ENCODE measurements at places on chromosomes 11 and 22. TPM values are rescaled to one million over a fixed set of nuclear protein-coding genes. Genes with fewer than 3 reads are reported as not detected.
A peak's percentile ranks its signal among the peaks of the same experiment; 100 is the strongest.

DNA sequence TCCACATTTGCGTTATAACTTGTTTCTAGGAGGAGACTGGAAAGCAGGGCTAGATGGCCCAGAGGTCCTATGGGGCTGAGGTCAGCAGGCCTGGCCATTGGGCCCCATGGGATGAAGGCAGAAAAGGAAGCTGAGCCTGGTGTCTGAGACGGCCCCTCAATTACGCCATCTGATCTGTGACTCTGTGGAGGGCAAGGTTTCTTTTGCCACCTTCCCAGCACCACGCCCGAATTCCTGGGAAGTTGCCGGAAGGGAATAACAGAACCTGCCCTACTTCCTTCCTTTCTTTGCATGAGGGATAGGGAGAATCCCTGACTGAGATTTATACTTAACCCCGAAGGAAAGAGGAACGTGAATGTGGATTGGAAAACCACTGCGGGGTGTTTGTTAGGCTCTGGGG lies 118.1 kb downstream of the MPPED1 start:
- DNase-seq = no peak

DNA sequence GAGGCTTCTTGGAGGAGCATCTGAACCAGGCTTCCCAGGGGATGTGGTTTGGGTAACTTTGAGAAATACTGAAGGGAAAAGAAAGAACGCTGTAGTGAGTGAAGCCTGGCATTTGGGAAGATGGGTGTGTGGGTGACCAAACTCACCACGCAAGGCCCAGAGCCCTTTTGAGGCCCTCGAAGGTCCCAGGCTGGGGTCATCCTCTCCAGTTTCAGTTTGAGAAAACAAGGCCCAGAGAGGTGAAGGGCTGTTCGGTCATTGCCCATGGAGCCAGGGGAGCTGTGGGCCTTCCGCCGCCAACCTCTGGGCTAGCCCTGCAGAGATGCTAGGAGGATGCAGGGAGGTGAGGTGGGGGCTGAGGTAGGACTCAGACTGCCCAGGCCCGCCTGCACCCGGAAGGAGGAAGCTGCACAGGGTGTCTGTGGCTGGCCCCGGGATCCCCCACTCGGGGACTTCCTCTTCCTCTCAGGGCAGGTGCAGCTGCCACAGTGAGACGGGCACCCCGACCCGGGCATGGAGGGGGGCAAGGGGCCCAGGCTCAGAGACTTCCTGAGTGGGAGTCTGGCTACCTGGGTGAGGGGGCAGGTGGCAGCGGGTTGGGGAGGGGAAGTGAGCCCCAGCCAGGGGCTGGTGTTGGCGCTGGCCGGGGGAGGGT lies at the start of gene CCDC88B:
TSS of gene CCDC88B (plus strand) at position 451 of the 655 bp plus-strand sequence. CDS start at position 514, 63 bp downstream.
- DNase-seq = no peak

- peak; percentile 56 for DNase-seq
Observed at GRCh38 chr11:125082611-125083311, 19.7 kb downstream of the SLC37A2 start.

DNA sequence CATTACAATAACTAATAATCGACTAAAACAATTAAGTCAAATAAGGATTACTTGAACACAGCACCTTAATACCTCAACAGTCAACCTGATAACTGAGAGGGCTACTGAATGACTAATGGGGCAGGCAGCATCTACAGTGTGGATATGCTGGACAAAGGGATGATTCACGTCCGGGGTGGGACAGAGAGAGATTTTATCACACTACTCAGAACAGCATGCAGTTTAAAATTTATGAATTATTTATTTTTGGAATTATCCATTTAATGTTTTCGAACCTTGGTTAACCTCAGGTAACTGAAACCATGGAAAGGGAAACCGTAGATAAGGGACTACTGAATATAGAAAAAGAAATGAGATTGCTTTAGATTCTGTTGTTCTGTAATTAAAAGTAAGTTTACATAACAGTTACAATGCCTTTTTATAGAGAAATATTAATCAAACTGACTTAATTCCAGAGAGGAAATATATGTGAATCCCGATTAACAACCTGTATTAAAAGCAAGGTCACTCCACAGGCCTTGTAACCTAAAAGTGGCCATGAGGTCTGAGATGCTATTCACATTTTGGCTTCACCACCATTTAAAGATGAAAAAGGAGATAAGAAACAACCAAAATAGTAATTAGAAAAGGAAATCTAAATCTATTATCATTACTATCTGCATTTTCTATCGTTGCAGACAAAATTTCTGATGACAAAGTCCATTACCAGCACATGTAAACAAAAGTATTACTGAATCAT lies 119.0 kb upstream of the TP53AIP1 start:
- peak; percentile 4 for DNase-seq

DNA sequence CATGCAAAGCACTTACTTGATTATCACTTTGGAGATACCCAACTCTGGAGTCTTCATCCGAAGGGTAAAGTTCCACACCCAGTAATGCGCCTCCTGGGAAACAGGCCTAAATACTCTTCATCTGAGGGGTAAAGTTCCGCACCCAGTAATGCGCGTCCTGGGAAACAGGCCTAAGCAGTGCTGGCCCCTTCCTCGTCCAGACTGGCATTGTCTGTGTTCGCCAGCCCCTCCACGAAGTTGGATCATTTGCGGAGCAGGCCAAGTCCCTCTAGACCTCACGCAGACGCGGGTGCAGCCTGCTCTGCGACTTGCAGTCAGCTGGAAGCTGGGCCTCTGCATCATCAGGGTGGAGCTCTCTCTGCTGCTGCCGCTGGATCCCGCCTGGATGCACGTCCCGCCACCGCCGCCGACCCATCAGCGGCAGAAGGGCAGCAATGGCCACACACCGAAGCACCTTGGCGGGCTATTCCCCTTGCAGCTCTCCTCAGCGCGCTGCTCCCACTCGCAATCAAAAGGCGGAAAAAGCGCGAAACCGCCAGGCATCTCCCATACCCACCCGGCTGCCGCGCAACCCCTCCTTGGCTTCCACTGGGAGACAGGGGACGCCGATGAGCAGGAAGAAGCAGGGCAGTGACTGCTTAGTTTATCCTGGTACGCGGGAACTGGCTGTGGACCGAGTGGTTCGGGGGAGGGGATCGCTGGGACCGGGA lies 34.1 kb upstream of the GLYATL1 start:
- DNase-seq = no peak

DNA sequence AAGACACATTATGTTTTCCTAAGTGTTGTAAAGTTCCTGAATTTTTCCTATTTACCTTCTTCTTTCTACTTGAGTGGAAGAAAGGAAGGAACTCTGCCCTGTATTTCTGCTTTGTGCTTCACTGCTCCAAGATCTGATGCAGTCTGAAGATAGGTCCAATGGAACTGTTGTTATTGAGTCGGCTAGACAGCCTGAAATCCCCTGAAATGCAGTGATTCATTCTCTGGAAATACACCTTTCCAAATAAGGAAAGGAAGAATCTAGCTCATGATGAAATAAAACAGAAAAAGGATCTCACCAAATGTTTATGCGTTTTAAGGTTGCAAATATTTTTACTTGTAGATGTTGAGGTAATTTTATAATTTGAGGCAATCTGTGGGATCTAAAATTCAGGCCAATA lies 322.8 kb downstream of the GUCY1A2 start:
- no peak for DNase-seq

DNA sequence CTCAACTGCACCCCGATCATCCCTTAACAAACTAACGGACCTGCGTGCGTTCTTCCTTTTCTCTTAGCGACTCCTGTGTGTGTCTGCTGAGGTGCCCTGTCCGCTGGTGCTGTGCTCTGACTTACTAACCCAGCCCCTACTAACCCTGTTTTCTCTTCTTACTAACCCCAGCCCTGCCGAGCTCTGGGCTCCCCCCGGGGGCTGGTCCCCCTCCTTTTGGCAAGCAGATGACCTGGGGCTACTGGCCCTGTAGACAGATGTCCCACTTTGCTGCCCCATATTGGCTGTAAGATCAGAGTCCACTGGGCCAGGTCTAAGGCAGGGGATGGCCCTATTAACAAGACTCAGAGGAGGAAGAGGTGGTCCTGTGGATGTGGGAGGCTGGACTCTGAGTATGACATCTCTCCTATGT lies 14.7 kb downstream of the MIAT start:
- DNase-seq = no peak

DNA sequence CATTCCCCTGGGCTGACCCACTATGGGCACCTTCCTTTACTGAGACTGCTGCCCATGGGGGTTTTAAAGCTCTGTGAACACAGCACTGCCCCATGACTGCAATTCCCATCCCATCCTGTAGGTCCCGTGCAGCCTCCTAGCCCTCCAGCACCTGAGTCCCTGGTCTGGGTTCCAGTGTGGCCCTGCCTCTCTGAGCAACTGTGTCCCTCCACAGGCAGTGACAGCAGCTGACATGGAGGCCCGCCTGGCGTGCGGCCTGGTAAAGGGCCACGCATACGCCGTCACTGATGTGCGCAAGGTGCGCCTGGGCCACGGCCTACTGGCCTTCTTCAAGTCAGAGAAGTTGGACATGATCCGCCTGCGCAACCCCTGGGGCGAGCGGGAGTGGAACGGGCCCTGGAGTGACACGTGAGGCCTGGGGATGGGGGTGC lies 12.6 kb downstream of the OMP start:
- DNase-seq = no peak

DNA sequence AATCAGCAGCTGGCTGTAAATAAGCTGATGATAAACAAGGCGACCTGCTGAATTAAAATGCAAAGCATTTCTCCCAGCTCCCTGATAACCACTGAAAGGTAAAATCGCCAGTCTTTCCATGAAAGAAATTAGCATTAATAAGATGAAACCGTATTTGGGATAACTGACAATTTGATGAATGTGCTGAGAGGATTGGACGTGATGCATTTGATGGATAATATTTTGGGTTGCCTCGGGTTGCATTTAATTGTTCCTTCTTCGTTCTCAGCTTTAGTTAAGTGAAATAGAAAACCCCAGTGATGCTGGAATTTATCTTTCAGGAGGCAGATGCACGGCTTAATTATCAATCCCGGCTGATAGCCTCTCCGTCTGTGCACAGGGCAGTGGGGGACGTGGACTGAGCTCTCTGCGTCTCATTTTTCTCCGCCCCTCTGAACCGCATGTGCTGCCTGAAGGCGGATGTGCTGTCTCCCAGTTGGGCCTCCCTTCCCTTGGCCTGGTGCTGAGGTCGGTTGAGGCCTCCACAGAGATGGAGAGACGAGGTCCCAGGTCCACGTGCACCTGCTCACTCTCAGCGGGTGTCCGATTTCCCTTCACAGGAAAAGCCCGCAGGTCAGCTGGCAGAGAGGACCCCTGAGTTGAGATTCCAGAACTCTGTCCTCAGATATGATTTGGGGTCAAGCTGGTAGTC lies 846.2 kb downstream of the BRD1 start:
- no peak for DNase-seq

GRCh38 chr11:3888876-3889275 lies 33.4 kb downstream of the STIM1 start:
- DNase-seq = no peak

GRCh38 chr11:42837994-42838393 lies 473.8 kb upstream of the API5 start:
- no peak for DNase-seq

DNA sequence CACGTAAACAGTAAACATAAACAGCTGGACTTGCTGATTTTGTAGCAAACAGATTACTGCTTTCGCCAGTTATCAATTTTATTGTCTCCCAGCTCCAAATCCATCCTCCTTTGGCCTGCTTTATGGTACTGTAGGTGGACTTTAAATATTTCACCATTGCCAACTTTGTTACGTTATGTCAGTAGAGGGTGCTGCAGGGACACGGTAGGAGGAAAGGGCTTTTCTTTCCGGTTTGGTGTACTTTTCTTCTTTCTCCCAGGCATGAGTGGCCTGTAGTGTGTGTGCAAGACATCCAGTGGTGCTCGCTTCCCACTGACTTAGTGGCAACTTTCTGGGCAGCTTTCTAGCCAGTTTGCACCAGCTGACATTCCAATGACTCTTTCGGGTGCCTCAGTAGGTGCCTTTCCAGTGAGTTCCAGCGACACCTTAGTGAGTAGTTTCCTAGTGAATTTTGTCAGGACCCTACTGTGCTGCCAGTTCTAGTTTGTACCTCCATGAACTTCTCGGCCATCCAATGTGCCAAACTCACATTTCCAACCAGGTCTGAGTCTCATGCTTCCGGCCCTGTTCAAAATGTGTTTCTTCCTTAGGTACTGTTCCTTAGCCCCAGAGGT lies 267.6 kb upstream of the TENM4 start:
- peak; percentile 5 for DNase-seq

- no peak for DNase-seq
Observed at GRCh38 chr11:23564370-23564769, 704.1 kb upstream of the CCDC179 start.

- DNase-seq = no peak
Observed at GRCh38 chr22:25449781-25450317, 114.6 kb upstream of the GRK3 start.

GRCh38 chr11:11422411-11423128 lies 69.5 kb upstream of the CSNK2A3 start:
- peak; percentile 56 for DNase-seq

GRCh38 chr11:67415501-67416304 lies at the start of gene CARNS1:
Gene CARNS1, plus strand, starts transcription at chr11:67415678. Its CDS starts 522 bp downstream, at chr11:67416200.
- no peak for DNase-seq

DNA sequence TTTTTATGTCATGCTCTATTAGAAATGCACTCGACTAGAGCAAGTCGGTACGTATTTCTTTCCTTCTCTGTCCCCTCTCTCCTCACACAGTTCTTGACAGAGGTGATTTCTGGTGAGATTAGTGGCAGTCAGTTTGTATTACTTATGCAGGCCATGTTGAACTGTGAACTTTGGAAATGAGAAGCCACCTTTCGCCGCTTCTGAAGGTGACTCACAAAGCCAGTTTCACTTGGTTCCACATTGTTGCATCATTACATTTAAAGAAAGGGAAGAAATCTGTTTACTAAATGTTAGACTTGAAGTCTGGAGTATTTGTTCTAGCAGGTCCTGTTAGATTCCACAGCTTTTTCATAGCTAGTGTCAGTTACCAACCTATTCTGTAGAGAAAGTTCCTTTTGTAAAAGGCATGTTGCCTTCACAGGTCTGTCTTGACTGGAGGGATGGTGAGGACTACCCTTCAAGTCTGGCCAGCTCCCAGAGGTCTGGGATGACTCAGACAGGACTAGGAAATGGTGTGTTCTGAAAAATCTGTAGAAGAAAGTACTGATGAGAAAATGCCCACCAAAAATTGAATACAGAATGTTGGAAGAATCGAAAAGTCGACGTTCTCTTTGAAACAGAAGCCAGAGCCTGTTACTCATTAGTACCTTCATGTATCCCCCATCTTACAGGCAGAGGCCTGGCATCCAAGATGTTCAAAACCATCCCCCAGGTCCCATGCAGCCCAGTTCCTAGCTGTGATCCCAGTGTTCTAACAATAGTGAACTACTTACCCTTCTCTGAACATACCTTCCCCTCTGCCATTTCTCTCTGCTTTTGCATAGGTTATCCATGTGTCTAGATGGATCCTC lies 181.4 kb downstream of the DBX1 start:
- no peak for DNase-seq

Gene LDHAL6A
- total RNA-seq = not detected

Gene SCGB2A2
- not detected for total RNA-seq

Gene ACTN3
- not detected for total RNA-seq

Gene CNGA4
- total RNA-seq = not detected

Gene F2
- 0.06 TPM for total RNA-seq

Gene ANO3
- total RNA-seq = 0.12 TPM

All from SJCRH30 (cell line).